Activated CD4-positive, alpha-beta T cell treated with anti-CD3 and anti-CD28 coated beads, Interleukin-2, amount 10 ng/mL, durations not matched to agents 7 days and 5 days (primary cell): ENCODE measurements at places on chromosomes 12 and 14. TPM values are rescaled to one million over a fixed set of nuclear protein-coding genes. Genes with fewer than 3 reads are reported as not detected.

FAM90A1 gene
- not detected for total RNA-seq

TTC6 gene
- total RNA-seq, result not detected

RNFT2 gene
- 11.7 TPM for total RNA-seq

PCED1B gene
- total RNA-seq, result 59.7 TPM

ACSS3 gene
- total RNA-seq, result not detected

SLC6A15 gene
- total RNA-seq, result not detected

AQP2 gene
- total RNA-seq, result not detected

CIT gene
- total RNA-seq, result 113 TPM

ANO2 gene
- total RNA-seq, result not detected

MGP gene
- not detected for total RNA-seq

TAS2R7 gene
- not detected for total RNA-seq

KLRB1 gene
- 3.1 TPM for total RNA-seq

MFAP5 gene
- not detected for total RNA-seq

SOCS2 gene
- total RNA-seq, result 31.6 TPM

A2M gene
- not detected for total RNA-seq

SYNE2 gene
- total RNA-seq, result 192 TPM

HOXC5 gene
- not detected for total RNA-seq

SLC38A6 gene
- 10.1 TPM for total RNA-seq

TCL1A gene
- total RNA-seq, result not detected

TMEM229B gene
- total RNA-seq, result 25.1 TPM

GARIN6 gene
- total RNA-seq, result not detected

VRTN gene
- total RNA-seq, result not detected

ERP27 gene
- total RNA-seq, result 8.3 TPM

ADSS1 gene
- total RNA-seq, result 0.81 TPM

STAC3 gene
- 5.2 TPM for total RNA-seq

GPR132 gene
- total RNA-seq, result 44.2 TPM

NKX2-1 gene
- total RNA-seq, result not detected

SLC16A7 gene
- 41.9 TPM for total RNA-seq

CD69 gene
- total RNA-seq, result 71.6 TPM

AVPR1A gene
- total RNA-seq, result not detected

LRTM2 gene
- not detected for total RNA-seq

KRT74 gene
- 0.15 TPM for total RNA-seq

LPAR5 gene
- 6.2 TPM for total RNA-seq

NEK9 gene
- total RNA-seq, result 74.9 TPM

DIO3 gene
- not detected for total RNA-seq

SYNDIG1L gene
- not detected for total RNA-seq

MBD6 gene
- total RNA-seq, result 66.0 TPM

DIO2 gene
- total RNA-seq, result not detected

PTPRR gene
- not detected for total RNA-seq

RASSF8 gene
- total RNA-seq, result 2.1 TPM
